ENCODE measurements at places on chromosomes 1 and 21. TPM values are rescaled to one million over a fixed set of nuclear protein-coding genes. Genes with fewer than 3 reads are reported as not detected.
A peak's percentile ranks its signal among the peaks of the same experiment; 100 is the strongest.

- H3K4me1 ChIP-seq, result no peaks in the 10 kb centered on the region
- no peak for DNase-seq
- no peak overlapping the region for H3K27ac ChIP-seq
- no peaks in the 10 kb centered on the region for H3K27me3 ChIP-seq
- H3K4me3 ChIP-seq, result no peak overlapping the region
Observed at GRCh38 chr21:25350056-25350455, 257.2 kb downstream of the MRPL39 start.

The ETS2 gene
- 19.7 TPM for total RNA-seq

DNA sequence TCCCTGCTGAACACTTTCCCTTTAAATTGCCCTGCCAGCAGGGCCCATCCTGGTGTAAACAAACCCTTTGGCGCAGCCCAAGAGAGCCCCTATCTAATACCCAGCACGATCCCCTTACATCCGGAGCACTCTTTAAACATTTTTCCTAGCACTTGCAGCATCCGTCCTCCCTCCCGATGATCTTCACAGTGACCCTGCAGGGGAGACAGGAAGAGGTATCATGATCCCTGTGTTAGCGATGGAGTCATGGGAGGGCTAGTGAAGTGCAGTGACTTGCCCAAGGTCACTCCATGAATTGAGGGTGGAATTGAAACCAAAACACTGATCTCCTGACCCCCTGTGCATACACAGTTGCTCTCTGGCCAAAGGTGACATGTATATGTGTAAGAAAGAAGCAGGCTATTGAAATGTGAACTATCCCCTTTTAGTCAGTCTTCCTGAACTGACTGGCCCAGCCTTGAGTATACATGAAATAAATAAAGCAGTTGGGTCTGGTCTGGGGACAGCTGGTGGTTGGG, 9.8 kb upstream of the KCNQ4 start:
- no peaks in the 10 kb centered on the region for H3K27me3 ChIP-seq
- no peak for DNase-seq
- no peak overlapping the region for H3K4me3 ChIP-seq
- H3K4me1 ChIP-seq, result peaks cover 24% of the 10 kb centered on the region
- H3K36me3 ChIP-seq, result peaks cover 50% of the 10 kb centered on the region

GRCh38 chr1:157307491-157307890, 169.3 kb upstream of the ETV3 start:
- no peak overlapping the region for H3K4me3 ChIP-seq
- H3K27ac ChIP-seq, result no peak overlapping the region
- no peaks in the 10 kb centered on the region for H3K36me3 ChIP-seq
- H3K4me1 ChIP-seq, result no peaks in the 10 kb centered on the region
- H3K27me3 ChIP-seq, result no peaks in the 10 kb centered on the region

DNA sequence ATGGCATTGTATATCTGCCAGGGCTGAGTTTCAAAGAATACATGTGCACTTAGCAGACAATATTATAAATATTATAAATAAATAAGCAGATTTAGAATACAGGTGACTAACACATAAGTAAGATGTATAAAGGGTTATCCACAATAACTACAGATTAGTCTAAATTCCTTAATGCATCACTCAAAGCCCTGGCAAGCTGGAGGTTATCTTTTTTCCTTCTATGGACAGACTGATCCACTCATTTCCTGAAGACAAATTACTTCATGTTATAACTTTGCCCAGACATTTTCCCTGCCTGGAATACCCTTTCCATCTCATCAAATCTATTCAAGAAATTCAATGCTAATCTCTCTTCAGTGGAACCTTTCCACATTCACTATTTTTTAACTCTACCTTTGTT, 38.8 kb downstream of the LUZP1 start:
- DNase-seq, result no peak
- H3K27ac ChIP-seq, result no peak overlapping the region
- no peaks in the 10 kb centered on the region for H3K36me3 ChIP-seq
- H3K27me3 ChIP-seq, result no peaks in the 10 kb centered on the region
- H3K4me1 ChIP-seq, result no peaks in the 10 kb centered on the region

GRCh38 chr1:98119796-98120195, 199.0 kb upstream of the DPYD start:
- H3K4me1 ChIP-seq, result no peaks in the 10 kb centered on the region
- no peaks in the 10 kb centered on the region for H3K27me3 ChIP-seq
- no peak overlapping the region for H3K27ac ChIP-seq
- peak; percentile 32 for DNase-seq
- no peak overlapping the region for H3K4me3 ChIP-seq

DNA sequence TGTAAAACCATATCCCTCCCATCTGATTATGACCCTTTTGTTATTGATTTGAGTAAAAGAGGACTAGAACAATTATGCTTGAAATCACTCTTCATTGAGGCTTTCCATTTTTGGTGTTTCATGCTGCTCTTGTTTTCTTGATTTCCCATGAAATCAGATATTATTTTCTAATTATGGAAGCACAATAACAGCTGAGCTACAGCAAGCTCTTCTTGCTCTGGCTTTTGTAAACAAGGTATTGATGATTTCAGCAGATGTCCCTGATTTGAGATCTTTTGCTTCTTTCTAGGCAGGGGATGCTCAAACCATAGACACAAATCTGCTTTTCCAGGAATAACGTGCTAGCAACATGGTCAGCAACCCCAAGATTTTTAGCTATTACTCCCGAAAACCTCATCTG, 607.8 kb downstream of the NCAM2 start:
- no peaks in the 10 kb centered on the region for H3K27me3 ChIP-seq
- no peaks in the 10 kb centered on the region for H3K4me1 ChIP-seq
- no peak overlapping the region for H3K4me3 ChIP-seq
- H3K27ac ChIP-seq, result peak overlapping the region; percentile 42

The BCAN gene
- total RNA-seq, result 0.58 TPM

- H3K4me3 ChIP-seq, result no peak overlapping the region
- no peak overlapping the region for H3K27ac ChIP-seq
Observed at GRCh38 chr21:34271189-34271851, 92.5 kb upstream of the KCNE2 start.

The CRYAA gene
- not detected for total RNA-seq

DNA sequence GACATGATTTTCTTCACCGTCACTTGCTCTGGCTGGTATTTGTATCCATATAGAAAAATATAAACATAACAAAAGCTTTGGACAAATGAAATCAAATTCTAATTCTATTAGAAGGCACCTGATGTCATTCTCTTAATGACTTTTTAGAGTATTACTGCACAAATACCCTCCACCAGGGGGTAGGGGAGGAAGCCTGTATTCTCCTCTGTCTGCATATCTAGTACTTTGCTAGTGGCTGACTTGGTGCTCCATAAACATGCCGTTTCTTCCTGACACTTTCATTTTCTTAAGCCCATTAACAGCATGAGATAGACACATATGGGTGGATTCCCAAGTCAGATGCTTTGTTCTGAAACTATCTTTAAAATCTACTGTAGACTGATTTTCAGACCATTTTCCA, 20.6 kb upstream of the KCNJ15 start:
- no peaks in the 10 kb centered on the region for H3K27me3 ChIP-seq
- H3K4me1 ChIP-seq, result no peaks in the 10 kb centered on the region
- H3K36me3 ChIP-seq, result no peaks in the 10 kb centered on the region

DNA sequence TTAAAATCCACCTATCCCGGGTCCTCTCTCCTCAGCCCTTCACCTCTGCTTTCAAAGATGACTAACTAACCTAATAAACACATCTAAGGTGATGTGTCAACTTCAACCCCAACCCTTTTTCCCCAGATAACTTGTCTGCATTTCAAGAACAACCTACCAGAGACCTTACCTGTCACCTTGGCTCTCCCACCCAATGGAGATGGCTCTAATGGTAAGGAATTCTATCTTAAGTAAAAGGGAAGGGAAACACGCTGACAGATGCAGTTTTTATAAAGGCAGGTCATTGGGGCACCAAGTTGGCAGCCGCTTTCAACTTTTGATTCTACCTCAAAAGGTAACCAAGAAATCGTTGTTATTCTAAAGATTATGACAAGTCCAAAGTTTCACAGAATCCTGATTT, 37.6 kb downstream of the MRPL39 start:
- H3K4me1 ChIP-seq, result no peaks in the 10 kb centered on the region
- no peak overlapping the region for H3K4me3 ChIP-seq
- peaks cover 6% of the 10 kb centered on the region for H3K36me3 ChIP-seq
- H3K27me3 ChIP-seq, result no peaks in the 10 kb centered on the region

DNA sequence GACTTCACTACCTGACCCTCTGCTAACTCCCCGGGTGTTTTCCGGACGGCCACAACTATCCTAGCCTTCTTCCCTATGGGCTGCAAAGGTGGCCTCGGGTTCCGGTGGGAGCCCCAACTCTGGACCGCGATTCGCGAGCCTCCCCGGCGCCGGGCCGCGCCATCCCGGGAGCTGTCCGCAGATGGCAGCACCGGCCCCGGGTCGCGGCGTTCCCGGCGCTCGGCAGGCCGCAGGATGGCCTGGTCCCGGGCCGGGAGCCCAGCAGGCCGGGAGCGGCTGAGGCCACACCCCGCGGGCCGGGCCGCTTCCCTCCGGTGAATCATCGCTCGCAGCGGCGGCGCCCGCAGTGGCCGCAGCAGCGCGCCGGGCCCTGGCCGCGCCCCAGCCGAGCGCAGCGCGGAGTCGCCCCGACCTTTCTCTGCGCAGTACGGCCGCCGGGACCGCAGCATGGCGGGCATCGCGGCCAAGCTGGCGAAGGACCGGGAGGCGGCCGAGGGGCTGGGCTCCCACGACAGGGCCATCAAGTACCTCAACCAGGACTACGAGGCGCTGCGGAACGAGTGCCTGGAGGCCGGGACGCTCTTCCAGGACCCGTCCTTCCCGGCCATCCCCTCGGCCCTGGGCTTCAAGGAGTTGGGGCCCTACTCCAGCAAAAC, at the start of gene CAPN2:
Gene CAPN2 (plus strand): TSS at position 346 of the 656 bp plus-strand sequence. CDS start 102 bp downstream, at position 448.
- peak within 1 kb of the TSS; percentile 92 for H3K27ac ChIP-seq
- peak within 1 kb of the TSS; percentile 86 for H3K4me3 ChIP-seq
- no peaks in the 10 kb centered on the region for H3K27me3 ChIP-seq
- H3K36me3 ChIP-seq, result peaks cover 13% of the 10 kb centered on the region

DNA sequence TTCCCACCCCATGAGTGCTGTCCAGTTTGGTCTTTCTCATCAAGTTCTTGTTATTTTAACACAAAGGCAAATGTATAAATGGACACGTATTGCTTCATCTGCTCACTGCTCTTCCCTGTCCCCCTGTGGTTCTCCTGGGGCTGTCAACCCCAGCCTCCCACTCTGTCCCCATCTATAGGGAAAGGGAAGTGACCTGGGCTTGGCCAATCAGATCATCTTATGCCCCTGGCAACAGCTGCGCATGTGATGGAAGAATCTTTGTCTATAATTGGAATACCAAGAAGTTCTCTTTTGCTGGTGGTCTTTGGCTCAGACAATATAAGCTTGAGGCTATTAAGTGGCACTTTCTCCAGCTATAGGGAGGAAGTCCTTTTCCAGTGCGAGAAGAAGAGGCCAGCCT, 4.7 kb upstream of the CCSAP start:
- H3K36me3 ChIP-seq, result no peaks in the 10 kb centered on the region
- peak; percentile 8 for DNase-seq
- H3K27ac ChIP-seq, result no peak overlapping the region

- no peak overlapping the region for H3K27ac ChIP-seq
- H3K4me1 ChIP-seq, result no peaks in the 10 kb centered on the region
- DNase-seq, result no peak
- no peak overlapping the region for H3K4me3 ChIP-seq
- no peaks in the 10 kb centered on the region for H3K27me3 ChIP-seq
Observed at GRCh38 chr1:167416506-167416905, 101.8 kb downstream of the CD247 start.

GRCh38 chr21:32360401-32360975, 32.3 kb downstream of the URB1 start:
- H3K4me3 ChIP-seq, result no peak overlapping the region
- peak overlapping the region; percentile 20 for H3K27ac ChIP-seq
- peaks cover 87% of the 10 kb centered on the region for H3K36me3 ChIP-seq

The WNT3A gene
- not detected for total RNA-seq

GRCh38 chr1:244636488-244637259, 16.3 kb upstream of the DESI2 start:
- no peaks in the 10 kb centered on the region for H3K4me1 ChIP-seq
- no peaks in the 10 kb centered on the region for H3K27me3 ChIP-seq
- H3K27ac ChIP-seq, result no peak overlapping the region
- H3K36me3 ChIP-seq, result no peaks in the 10 kb centered on the region
- H3K4me3 ChIP-seq, result no peak overlapping the region

GRCh38 chr1:200624679-200625335, 4.3 kb upstream of the KIF14 start:
- no peak overlapping the region for H3K27ac ChIP-seq
- peak; percentile 11 for DNase-seq
- H3K27me3 ChIP-seq, result no peaks in the 10 kb centered on the region
- peaks cover 2% of the 10 kb centered on the region for H3K4me1 ChIP-seq
- no peak overlapping the region for H3K4me3 ChIP-seq

DNA sequence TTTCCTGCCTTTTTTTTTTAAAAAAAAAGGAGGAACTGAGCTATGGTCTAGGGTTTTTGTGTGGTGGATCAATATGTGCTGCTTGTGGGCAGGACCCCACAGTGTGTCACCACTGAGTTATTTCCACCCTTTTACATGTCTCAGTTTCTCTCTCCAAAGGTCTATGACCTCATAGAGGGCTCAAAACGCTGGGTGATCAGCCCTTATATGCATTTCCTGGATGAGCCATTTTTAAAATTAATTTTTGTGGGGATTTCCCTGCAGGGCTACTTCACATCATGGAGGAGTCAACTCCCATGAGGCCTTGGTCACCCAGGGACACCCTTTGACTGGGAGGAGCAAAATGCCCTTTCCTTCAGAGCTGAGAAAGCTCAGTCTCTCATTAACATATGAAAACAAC, 20.7 kb upstream of the HAO2 start:
- no peak overlapping the region for H3K27ac ChIP-seq
- H3K36me3 ChIP-seq, result no peaks in the 10 kb centered on the region
- no peaks in the 10 kb centered on the region for H3K27me3 ChIP-seq
- H3K4me1 ChIP-seq, result peaks cover 2% of the 10 kb centered on the region
- DNase-seq, result no peak

DNA sequence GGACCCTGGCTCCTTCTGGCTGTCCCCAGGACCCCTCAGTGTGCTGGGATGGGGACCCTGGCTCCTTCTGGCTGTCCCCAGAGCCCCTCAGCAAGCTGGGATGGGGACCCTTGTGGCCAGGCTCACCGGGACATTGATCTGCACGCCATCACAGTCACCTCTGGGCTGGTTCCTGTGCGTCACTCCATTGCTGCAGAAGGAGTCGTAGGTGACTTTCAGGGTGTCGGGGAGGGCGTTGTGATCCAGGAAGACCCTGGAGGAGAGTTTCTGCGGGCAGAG, 19.7 kb upstream of the PTTG1IP start:
- H3K4me1 ChIP-seq, result no peaks in the 10 kb centered on the region
- H3K27ac ChIP-seq, result no peak overlapping the region
- no peaks in the 10 kb centered on the region for H3K36me3 ChIP-seq
- H3K4me3 ChIP-seq, result no peak overlapping the region
- H3K27me3 ChIP-seq, result peaks cover 7% of the 10 kb centered on the region

The RNU1-3 gene
- 2,384 TPM for total RNA-seq

- H3K4me3 ChIP-seq, result no peak overlapping the region
- H3K36me3 ChIP-seq, result no peaks in the 10 kb centered on the region
- no peak for DNase-seq
- no peak overlapping the region for H3K27ac ChIP-seq
Observed at GRCh38 chr1:157880621-157881020, 39.0 kb upstream of the CD5L start.

DNA sequence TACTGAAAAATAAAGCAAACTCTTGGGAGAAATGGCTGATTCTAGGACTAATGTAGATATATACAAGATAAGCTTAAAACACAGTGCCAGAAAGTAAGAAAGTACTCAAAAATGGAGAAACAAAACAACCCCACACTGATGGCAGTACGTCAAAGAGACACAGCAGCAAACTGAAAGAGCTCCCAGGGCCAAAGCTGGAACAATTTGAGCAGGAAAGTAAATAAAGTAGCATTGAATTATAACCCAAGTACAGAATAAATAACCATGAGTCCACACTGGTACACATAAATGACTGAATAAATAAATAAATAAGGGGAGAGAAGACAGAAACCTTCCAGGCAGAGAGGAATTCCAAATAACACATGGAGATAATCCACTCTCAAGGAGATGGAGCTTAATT, 120.9 kb downstream of the GLUL start:
- H3K4me3 ChIP-seq, result no peak overlapping the region
- H3K27ac ChIP-seq, result no peak overlapping the region
- DNase-seq, result no peak
- H3K27me3 ChIP-seq, result no peaks in the 10 kb centered on the region

Measured in muscle of leg (tissue), 16 donors.